H9 (cell line): ENCODE measurements at places on chromosomes 11 and 22. TPM values are rescaled to one million over a fixed set of nuclear protein-coding genes. Genes with fewer than 3 reads are reported as not detected.

DNA sequence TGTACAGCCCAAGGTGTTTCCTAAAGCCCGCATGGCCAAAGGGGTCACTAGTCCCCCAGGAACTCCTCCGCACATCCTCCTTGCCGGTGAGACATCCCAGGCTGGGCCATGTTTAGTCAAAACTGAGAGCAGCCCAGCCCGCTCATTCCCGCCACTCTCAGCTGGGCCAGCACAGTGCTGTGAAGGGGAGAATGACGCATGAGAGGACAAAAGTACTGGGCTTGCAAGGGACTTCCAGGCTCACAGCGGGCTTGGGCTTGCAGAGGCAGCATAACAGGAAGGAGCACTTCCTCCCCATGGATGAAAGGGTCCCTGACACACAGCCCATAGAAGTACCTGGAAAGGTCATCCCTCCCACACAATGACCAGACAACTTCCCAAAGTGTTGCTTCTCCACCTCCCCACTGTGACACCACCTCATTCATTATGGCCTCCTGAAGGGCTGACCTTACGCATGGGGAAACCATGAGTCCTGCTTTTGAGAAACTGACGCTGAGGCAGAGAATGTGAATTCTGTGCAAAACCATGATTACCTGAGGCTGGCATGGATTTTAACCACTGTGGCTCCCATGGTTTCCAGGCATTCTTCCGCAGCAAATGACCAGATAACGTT is 19.1 kb downstream of the ETS1 start:
- H3K27ac ChIP-seq = no peak overlapping the region
- peak; percentile 47 for DNase-seq
- H3K4me1 ChIP-seq = peaks cover 13% of the 10 kb centered on the region; the same call in 1 of the 2 replicates
- H3K4me3 ChIP-seq = no peak overlapping the region

DNA sequence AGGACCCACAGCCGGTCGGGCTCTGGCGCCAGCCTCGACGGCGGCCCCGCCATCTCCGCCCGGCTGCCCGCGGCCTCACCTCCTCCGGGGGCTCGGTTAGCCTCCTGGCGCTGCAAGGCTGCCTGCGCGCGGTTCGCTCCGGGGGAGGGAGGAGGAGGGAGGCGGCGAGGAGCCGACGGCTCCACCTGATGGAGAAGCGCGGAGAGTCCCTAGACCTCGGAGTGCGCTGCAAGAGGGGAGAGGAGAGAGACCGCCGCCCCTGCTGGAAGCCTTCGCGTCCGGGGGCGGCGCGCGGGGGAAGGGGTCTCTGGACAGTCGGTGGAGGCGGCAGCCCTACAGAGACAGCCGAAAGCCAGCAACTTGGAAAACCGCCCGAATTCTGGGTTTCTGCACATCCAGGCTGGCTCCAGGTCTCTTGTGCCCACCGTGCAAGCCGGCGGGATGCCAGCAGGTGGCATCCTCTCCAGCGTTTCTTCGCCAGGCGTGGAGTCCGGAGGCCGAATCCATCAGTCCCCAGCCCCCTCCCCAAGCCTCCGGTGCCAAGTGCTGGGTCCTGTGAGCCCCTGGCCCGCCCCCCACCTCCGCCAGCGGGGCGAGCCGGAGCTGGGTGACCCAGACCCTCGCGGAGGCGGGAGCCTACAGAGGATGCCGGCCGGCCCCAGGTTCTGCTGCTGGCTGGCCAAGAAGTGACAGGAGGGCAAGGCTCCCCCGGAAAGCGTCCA is 2.9 kb upstream of the KIRREL3 start:
- no peak overlapping the region for H3K27ac ChIP-seq
- peak; percentile 86 for DNase-seq
- H3K27me3 ChIP-seq = peaks cover 40% of the 10 kb centered on the region; the same call in 1 of the 2 replicates
- H3K36me3 ChIP-seq = no peaks in the 10 kb centered on the region
- H3K4me3 ChIP-seq = peak overlapping the region; percentile 68
- H3K4me1 ChIP-seq = peaks cover 7% of the 10 kb centered on the region

GRCh38 chr11:11760838-11761237 is 80.9 kb upstream of the USP47 start:
- no peak overlapping the region for H3K4me3 ChIP-seq
- peaks cover 4% of the 10 kb centered on the region; the same call in 1 of the 2 replicates for H3K4me1 ChIP-seq
- no peaks in the 10 kb centered on the region for H3K27me3 ChIP-seq
- H3K36me3 ChIP-seq = no peaks in the 10 kb centered on the region
- DNase-seq = no peak

GRCh38 chr11:94837317-94837716 is 69.2 kb downstream of the AMOTL1 start:
- no peak for DNase-seq
- H3K4me1 ChIP-seq = no peaks in the 10 kb centered on the region
- H3K27ac ChIP-seq = no peak overlapping the region
- H3K27me3 ChIP-seq = no peaks in the 10 kb centered on the region
- no peak overlapping the region for H3K4me3 ChIP-seq
- peaks cover 2% of the 10 kb centered on the region; the same call in 1 of the 2 replicates for H3K36me3 ChIP-seq

GRCh38 chr11:76947190-76947589 is 86.5 kb downstream of the ACER3 start:
- no peak for DNase-seq
- H3K4me1 ChIP-seq = no peaks in the 10 kb centered on the region
- no peaks in the 10 kb centered on the region for H3K27me3 ChIP-seq
- H3K4me3 ChIP-seq = no peak overlapping the region
- H3K36me3 ChIP-seq = peaks cover 10% of the 10 kb centered on the region

GRCh38 chr11:95149651-95150364 is 60.2 kb downstream of the ENDOD1 start:
- H3K4me1 ChIP-seq = no peaks in the 10 kb centered on the region
- peak overlapping the region; percentile 84 for H3K4me3 ChIP-seq
- H3K36me3 ChIP-seq = no peaks in the 10 kb centered on the region
- H3K27ac ChIP-seq = no peak overlapping the region
- H3K27me3 ChIP-seq = peaks cover 25% of the 10 kb centered on the region
- peak; percentile 68 for DNase-seq

DNA sequence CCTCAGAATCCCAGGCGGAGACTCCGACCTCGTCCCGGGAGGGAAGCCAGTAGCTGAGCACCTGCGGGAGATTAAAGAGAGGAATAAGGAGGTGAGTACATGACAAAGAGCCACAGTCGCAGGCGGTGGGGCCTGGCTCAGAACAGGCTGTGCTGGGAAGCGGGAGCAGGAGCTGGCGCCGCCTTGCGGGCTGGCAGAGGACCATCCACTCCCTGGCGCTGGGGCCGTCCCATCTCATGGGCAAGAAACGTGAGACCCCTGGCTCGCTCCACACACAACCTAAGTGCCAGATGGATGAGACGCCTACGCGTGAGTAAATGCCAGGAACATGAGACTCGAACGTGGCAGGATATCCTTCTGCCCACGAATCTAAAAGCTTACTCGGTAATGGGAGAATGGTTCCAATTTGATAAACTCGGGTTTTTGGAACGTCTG is 6.3 kb downstream of the CEND1 start:
- DNase-seq = peak; percentile 99
- peaks cover 2% of the 10 kb centered on the region; the same call in 1 of the 2 replicates for H3K4me1 ChIP-seq
- H3K27ac ChIP-seq = no peak overlapping the region
- peak overlapping the region; percentile 73 for H3K4me3 ChIP-seq
- H3K36me3 ChIP-seq = peaks cover 21% of the 10 kb centered on the region
- no peaks in the 10 kb centered on the region for H3K27me3 ChIP-seq

DNA sequence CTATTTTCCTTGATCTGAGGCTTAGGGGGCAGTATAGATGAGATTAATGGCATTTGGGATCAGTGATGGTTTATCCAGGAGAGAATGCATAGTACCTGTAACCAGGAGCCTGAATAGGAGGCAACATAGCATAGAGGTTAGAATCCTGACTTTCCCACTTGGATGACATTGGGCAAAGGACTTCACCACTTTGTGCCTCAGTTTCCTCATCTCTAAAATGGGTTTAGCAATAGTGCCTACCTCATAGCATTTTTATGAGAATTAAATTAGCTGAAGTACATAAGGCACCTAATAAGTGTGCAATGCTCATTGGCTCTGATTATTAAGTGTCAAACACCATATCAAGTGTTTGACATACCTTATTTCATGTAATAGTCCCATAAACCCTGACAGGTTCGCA is 30.8 kb downstream of the CD44 start:
- peaks cover 10% of the 10 kb centered on the region; the same call in 1 of the 2 replicates for H3K4me1 ChIP-seq
- no peak overlapping the region for H3K4me3 ChIP-seq
- no peaks in the 10 kb centered on the region for H3K27me3 ChIP-seq
- no peak for DNase-seq
- H3K27ac ChIP-seq = no peak overlapping the region

GRCh38 chr11:83471831-83472727 is 185.9 kb upstream of the CCDC90B start:
- H3K4me1 ChIP-seq = no peaks in the 10 kb centered on the region
- H3K4me3 ChIP-seq = no peak overlapping the region

- H3K27ac ChIP-seq = no peak overlapping the region
- H3K4me1 ChIP-seq = peaks cover 7% of the 10 kb centered on the region
- no peaks in the 10 kb centered on the region; the same call in 1 of the 2 replicates for H3K27me3 ChIP-seq
- no peak overlapping the region for H3K4me3 ChIP-seq
- H3K36me3 ChIP-seq = 0 out of 2 replicates have a peak, but pooled peaks cover 4% of the 10 kb centered on the region
Measured at GRCh38 chr11:3860375-3860774, 4.9 kb downstream of the STIM1 start.

GPR83 gene
- total RNA-seq = 0.15 TPM in 1 of 2 replicates, not detected in the other

APOA5 gene
- 0.11 TPM in 1 of 2 replicates, not detected in the other for total RNA-seq

DEPDC5 gene
- total RNA-seq = 26.8 and 29.2 TPM in 2 replicates

FOLH1 gene
- not detected in 2 replicates for total RNA-seq

IL18 gene
- total RNA-seq = 0.31 TPM in 1 of 2 replicates, not detected in the other
